ENCODE measurements at places on chromosomes 3 and 15.

- no peak for DNase-seq
Observed at GRCh38 chr3:59839810-59840515, 790.1 kb upstream of the CFAP20DC start.

GRCh38 chr3:57060089-57060821, at the start of gene SPATA12:
Gene SPATA12, plus strand, starts transcription at chr3:57060664. Its CDS starts 13,031 bp downstream, at chr3:57073695.
- DNase-seq = no peak

GRCh38 chr3:72082186-72082715, 297.3 kb upstream of the PROK2 start:
- DNase-seq = no peak

GRCh38 chr3:6421666-6422445, 439.1 kb upstream of the GRM7 start:
- no peak for DNase-seq

DNA sequence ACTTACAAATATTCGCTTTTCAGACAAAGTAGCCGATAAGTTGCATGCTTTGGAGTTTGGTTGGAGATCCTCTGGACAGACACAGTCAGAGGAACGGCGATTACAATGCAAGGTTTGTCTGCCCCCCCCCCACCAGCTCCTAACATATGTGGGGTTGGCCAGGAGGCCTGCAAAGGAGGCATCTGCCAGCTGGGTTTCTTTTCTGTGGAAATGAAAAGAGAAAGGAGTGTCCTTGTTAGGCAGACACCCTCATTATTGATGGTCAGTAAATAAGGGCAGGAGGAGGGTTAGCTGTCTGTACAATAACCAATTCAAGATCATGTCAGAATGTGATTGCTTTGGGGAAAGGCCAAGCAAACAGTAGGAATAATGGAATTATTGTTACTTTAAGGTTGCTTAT, 49.1 kb downstream of the TLNRD1 start:
- DNase-seq = no peak

DNA sequence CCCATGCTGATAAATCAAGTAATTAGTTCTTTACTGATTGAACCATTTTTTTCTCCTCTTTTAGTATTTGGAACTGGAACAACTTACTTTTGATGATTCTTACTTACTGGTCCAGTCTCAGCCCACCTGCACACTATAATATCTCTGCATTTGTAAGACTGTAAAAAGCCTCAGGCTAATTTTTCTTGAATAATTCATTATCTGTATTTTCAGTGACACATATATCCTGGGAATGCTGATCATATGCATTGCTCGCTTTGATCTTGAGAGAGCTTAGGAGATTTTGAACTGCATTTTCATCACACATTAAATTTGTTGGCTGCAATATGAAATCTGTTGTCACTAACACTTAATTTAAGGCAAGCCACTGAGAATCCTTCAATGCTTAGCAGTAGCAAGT, 760.6 kb downstream of the EDEM1 start:
- no peak for DNase-seq

- no peak for DNase-seq
Observed at GRCh38 chr15:89116404-89116803, 28.1 kb downstream of the ABHD2 start.

- no peak for DNase-seq
Observed at GRCh38 chr3:132317229-132317948, at the start of gene ACP3. Gene ACP3, plus strand, starts transcription at chr3:132317407. Its CDS starts 50 bp downstream, at chr3:132317457.

- no peak for DNase-seq
Observed at GRCh38 chr15:55740981-55741832, 1.7 kb downstream of the PRTG start.

- no peak for DNase-seq
Observed at GRCh38 chr15:41746802-41747201, 27.5 kb upstream of the MAPKBP1 start.

GRCh38 chr3:151382671-151383070, 1.9 kb downstream of the P2RY12 start:
- no peak for DNase-seq

DNA sequence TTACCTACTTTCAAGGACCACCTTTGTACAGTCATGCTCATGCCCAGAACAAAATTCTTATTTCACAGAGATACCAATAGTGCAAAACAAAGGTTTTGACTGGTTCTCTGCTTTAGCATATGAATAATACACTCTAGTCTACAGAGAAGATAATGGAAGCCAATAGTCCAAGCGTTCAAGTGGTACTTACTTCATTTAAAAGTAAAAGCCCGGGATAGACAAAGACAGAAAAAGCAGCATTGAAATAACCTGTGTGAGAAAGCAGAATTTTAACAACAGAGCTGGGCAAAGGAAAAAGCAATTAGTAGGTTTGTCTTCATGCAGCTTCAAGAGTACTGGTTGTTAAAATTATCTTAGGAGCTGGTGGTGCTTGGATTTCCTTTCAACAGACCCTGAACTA, 848.3 kb downstream of the FHIT start:
- no peak for DNase-seq

- no peak for DNase-seq
Observed at GRCh38 chr15:89370978-89371227, 36.3 kb upstream of the POLG start.

DNA sequence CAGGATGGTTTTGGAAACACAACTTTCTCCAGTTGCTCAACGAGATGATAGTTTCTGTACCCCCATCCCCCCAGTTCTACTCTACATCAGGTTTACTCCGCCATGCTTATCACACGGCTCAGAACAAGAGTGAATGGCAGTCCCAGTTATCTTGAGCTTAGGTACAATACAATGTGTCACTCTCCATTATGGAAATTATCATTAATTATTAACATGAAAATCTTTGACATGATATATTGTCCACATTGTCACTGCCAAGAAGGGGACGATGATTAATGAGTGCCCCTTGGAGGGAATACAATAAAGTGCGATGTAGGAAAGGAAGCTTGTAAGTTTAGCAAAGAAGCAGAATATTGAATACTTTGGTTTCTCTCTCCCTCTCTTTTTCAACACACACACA, 252.6 kb upstream of the CFAP20DC start:
- DNase-seq = no peak

DNA sequence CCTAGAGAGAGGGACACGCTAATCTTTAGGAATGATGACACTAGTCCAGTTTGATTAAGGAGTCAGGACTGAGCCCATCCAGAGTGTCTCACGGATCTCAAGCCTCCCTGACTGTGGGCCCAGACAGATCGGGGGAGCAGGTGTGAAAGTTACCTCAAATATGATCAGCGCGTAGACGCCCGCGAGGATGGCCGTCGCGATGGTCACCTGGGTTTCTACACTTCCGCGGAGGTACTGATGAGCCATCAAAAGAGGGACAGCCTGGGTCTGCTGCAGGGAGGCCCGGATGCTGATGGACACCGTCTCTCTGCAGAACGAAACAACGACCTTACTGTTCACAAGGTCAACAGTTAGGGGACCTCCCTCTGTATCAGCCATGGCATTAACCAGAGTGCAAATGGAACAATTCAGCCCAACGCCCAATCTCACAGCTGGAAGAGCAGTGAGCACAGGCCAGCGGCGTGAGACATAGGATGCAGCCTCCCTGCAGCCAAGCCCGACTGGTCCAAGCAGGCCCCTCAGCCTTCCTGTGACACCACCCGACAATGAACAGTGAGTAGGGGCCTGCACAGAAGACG, 84.4 kb downstream of the OCA2 start:
- no peak for DNase-seq

DNA sequence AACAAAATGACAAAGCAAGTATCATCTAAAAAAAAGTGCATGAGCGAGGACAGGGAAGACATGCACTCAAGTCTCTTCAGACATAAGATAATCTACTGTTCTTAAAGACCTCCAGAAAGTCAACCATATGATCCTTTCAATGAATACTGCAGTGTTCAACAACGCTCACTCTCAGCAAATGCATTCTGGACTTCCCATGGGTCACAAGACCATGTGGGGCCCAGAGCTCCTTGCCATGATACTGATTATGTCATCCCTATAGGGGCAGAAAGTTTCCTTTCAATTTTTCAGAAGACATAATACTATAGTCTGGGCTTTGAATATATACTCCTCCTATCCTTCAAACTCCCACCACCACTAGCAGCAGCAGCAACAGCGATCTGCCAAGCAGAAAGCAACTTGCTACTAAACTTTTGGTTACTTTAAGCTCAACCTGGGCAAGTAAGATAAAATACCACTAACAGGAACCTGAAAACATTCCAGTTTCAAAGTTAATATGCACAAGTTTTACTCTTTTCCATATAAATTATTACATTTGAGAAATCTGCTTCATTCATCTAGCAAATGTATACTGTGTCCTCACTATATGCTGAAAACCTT, 143.5 kb downstream of the ADAM10 start:
- DNase-seq = no peak

DNA sequence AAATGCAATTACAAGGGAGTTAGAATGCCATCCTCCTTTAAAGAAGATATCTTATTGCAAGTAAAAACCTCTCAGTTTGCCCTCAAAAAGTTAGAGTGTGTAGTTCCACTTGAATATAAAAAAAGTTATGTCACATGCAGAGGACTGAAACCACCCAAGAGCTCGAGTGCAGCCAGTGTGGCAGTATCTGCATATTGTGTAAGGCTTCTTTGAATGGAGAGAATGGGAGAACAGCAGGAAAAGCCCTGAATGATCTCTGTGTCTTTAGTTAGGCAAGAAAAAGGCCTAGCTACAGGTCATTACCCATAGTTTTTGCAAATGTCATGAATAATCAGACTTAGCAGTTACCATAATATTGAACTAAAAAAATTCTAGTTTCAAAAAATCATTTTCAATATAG, 13.9 kb upstream of the TEX9 start:
- no peak for DNase-seq

- no peak for DNase-seq
Observed at GRCh38 chr3:172846103-172846561, 95.6 kb downstream of the ECT2 start.

DNA sequence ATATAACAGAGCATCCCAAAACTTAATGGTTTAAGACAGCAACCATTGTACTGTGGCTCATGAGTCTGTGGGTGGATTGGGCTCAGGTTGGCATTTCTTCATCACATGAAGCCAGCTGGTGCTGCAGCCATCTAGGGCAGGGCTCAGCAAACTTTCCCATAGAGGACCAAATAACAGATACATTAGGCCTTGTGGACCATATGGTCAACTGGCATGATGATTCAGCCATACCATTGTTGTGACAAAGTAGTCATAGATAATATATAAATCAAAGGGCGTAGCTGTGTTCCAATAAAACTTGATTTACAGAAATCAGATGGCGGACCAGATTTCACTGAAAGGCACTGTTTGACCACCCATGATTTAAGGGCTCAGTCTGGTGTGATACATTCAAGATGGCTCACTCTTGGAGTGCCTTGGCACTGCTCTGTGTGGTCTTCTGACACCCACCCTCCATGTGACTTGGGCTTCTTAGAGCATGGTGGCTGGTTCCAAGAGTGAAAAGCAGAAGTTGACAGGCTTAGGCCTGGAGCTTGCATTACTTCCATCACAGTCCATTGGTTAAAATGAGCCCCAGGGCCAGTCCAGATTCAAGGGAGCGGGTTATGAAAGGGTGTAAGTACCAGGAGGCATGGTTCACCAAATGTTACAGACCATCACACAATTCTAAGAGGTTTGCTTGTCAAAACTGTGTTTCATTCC, 40.8 kb upstream of the BHLHE40 start:
- DNase-seq = no peak

- DNase-seq = no peak
Observed at GRCh38 chr15:31502541-31503229, 176.1 kb downstream of the KLF13 start.

DNA sequence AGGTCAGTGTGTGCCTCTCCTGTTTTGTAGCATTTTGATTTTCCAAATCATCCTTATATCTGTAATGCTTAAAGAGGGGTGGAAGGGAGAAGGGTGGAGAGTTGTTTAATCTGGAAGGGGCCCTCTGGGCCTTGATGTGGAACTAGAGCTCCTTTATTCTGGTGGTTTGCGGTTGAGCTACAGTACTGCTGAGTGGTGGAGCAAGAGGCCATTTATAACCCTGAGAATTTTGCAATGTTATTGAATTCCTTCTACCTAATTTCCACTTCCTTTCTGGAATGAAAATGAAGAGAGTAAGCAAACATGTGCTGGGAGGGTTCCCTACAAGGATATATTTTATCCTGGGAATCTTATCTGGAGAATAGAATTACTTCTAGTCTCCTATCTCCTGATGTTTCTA, 35.3 kb upstream of the TUBGCP5 start:
- DNase-seq = no peak

GRCh38 chr3:176807938-176808337, 389.3 kb downstream of the TBL1XR1 start:
- DNase-seq = no peak

- DNase-seq = no peak
Observed at GRCh38 chr3:101310978-101311375, 9.4 kb downstream of the IMPG2 start.

DNA sequence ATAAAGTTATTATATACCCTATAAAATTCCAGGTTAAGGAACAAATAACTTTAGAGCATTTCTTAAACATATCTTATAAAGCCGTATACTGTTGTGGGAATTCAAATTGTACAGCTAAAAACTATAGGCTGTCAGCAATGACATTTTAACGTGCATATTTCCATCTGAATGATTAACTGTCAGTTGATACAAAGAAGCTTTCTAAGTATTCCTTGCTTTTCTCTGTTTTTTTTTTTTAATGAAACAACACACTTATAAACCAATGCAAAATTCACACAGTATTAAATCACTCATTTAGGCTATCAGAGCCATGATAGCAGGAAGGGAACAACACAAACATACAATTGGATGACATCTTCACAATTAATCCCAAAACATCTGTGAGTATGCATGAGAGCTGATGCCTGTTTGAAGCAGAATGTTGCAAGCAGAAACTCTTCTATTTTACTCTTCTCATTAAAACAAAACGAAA, 61.9 kb downstream of the CTDSPL start:
- no peak for DNase-seq

DNA sequence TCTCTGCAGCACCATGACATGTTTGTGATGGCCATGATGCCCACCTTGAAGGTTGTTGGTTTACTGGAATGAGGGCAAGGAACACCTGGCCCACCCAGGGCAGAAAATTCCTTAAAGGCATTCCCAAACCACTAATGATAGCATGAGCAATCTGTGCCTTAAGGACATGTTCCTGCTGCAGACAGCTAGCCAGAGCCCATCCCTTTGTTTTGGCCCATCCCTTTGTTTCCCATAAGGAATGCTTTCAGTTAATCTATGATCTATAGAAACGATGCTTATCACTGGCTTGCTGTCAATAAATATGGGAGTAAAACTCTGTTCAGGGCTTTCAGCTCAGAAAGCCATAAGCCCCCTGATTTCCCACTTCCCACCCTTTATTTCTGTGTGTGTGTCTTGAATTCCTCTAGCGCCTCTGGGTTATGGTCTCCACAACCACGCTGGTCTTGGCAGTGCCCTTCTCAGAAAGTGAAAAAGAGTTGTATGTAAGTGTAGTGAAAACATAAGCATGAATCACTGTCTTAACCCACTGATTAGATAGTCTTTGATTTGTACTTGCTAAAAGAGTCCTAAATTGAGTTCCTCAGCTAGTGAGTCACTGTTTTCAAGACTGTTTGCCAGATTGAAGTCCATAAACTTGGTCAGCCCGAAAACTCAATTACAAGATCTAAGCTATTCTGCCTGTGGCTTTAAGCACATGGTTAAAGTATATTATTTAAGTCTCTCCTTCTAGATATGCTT, 19.0 kb upstream of the CCR2 start:
- DNase-seq = no peak
